ENCODE measurements at places on chromosomes 6 and 20. TPM values are rescaled to one million over a fixed set of nuclear protein-coding genes. Genes with fewer than 3 reads are reported as not detected.

Gene NR2E1
- total RNA-seq: 6.1 TPM

Gene RPRD1B
- total RNA-seq: 39.1 TPM

Gene TBXT
- not detected for total RNA-seq

Gene C20orf202
- total RNA-seq: 0.41 TPM

- no peak for DNase-seq
These were observed 12.7 kb upstream of the IFNGR1 start for GRCh38 chr6:137231895-137232294.

GRCh38 chr6:143135325-143135724 is 74.6 kb downstream of the AIG1 start:
- no peak for DNase-seq

DNA sequence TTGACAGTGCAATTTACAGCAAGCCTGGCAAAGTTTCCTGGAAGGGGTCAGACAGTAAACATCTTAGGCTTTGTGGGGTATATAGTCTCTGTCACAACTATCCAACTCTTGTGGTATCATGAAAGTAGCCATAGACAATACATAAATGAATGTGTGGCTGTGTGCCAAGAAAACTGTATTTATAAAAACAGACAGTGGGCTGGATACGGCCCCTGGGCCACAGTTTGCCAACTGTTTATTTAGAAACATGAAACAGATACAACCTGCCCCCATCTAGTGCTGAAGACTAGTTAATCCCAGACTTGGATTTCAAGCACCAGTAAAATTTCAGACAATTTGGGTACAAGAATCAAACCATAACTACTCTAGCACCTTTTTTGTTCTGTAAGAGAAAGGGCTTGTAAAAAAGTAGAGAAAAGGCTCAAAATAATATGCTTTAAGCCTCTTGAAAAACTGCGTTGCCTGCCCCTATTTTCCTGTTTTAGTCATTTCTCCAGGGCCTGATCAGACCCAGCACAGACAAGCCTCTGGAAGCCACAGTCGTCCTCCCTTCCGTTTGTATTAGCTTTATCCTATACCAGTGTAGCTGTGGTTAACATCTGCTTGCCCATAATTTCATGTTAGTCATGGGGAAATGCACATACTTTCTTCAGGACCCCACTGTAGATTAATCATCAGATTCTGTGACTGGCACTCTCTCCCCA is 30.8 kb downstream of the JAG1 start:
- DNase-seq: no peak

DNA sequence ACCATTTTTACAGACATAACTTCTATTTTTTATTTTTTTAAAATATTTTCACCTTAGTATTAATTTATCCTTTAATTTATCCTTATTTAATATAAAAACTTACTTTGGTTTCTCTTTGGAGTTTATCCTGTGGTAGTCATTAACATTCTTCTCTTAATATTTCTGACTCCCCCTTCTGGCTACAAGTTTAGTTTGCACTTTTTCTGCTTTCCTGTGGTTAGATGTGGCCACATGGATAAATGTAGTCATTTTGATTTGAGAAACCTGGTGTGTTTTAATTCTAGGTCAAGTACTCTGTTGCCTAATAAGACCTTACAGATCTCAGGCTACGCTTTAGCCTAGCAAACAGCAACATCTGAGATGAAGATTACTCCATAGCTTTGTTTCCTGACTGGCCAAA is 1187.5 kb downstream of the HACE1 start:
- DNase-seq: no peak

- DNase-seq: no peak
These were observed 90.3 kb downstream of the ARHGAP18 start for GRCh38 chr6:129619579-129620233.

DNA sequence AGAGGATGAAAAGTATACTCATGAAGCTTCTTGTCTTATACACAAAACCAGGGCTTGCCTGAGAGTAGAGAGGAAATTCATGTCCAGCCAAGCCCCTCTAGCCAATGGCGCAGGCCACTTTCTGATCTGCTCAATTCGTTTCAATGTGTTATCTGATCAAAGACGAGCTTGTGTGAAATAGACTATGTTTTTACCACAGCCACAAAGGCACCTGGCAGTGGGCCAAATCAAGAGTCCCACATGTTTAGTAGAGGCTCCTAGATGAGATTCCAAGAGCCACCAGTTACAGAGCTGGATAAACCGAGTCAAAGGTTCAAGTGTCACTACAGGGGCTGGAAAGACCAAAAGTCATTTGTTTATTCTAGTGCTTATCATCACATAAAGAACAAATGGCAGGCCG is 34.9 kb downstream of the GPLD1 start:
- no peak for DNase-seq
